ENCODE measurements at places on chromosomes 5 and 9. TPM values are rescaled to one million over a fixed set of nuclear protein-coding genes. Genes with fewer than 3 reads are reported as not detected.

- DNase-seq: peak; percentile 62
Measured at GRCh38 chr9:133658442-133659431, 22.6 kb downstream of the DBH start.

DNA sequence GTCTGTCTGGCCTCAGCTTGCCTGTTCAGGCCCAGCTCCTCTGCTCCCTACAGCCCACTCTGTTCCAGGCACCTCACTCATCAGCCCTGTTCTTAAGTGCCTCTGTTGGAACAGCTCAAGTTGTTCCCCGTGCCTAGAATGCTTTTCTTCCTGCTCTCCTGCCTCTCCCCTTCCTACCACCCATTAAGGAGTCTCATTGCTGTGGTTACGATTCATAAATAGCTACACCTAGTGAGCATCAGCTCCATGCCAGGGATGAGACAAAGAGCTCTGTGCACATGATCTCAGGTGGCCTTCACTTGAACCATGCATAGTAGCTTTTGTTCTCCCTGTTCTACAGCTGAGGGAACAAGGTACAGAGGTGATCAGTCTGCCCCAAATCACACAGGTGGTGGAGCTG lies 54.3 kb downstream of the PSD2 start:
- DNase-seq: no peak

- peak; percentile 57 for DNase-seq
Measured at GRCh38 chr9:110048976-110049698, 158.8 kb downstream of the C9orf152 start.

- DNase-seq: no peak
Measured at GRCh38 chr5:6904860-6905259, 191.6 kb downstream of the TENT4A start.

GRCh38 chr5:155726267-155726666 lies 600.7 kb upstream of the SGCD start:
- DNase-seq: no peak

The SLC25A2 gene
- 0.04 TPM for polyA plus RNA-seq

Data from large intestine (tissue), 12 donors.